ENCODE measurements at places on chromosomes 6 and 20.

GRCh38 chr20:49888212-49889000, 26.9 kb downstream of the SPATA2 start:
- DNase-seq, result no peak

DNA sequence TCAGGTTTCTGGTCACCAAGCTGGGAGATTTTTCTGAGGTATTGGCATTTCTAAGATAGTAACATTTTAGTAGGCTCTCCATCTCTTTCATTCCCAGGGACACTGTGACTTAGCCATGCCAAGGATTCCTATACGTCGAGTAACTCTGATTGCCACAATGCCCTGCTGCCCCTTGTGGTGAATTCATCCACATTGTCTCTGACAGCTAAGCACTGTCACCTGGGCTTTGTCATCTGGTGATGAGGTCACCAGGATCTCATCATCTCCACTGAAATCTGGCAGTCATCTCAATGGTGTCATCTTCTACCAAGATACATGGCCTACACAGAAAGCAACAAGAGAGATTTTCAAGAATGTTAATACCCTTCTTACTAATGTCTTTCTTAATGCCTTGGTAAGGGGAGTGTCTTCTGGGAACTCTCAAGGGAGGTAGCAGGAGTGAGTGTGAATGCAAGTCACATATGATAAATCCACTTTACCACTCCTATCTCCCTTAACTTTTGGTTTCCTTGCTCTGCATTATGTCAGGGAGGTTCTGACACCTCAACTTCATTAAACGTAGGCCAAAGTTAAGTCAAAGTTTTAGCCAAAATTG, 246.7 kb downstream of the CD109 start:
- DNase-seq, result no peak

GRCh38 chr20:43844778-43845614, 69.7 kb upstream of the TOX2 start:
- DNase-seq, result no peak

- no peak for DNase-seq
Measured at GRCh38 chr6:247351-247750, 44.9 kb upstream of the DUSP22 start.

GRCh38 chr20:55216525-55217242, 741.3 kb downstream of the DOK5 start:
- DNase-seq, result no peak
